ENCODE measurements at places on chromosomes 12 and 14.

DNA sequence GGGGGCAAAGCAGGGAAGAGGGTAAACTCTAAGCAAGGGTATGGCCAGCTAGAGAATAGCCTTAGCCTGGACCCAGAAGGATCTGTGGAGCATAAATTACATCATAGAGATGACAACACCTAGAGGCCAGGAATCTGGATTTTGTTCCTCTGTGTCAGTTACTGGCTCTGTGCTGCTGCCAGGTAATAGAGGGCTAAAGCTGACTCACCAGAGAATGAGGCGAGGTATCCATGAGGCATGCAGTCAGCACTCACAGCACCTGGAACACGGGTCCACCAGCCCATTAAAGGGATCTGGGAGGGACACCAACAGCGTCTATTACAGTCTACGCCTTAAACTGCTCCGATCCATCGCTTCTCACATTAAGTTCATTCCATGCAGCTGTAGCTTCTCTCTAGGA lies 74.9 kb upstream of the CMKLR1 start:
- no peak for DNase-seq

- DNase-seq, result no peak
These were observed 48.5 kb downstream of the ADGRD1 start for GRCh38 chr12:131002216-131002631.

DNA sequence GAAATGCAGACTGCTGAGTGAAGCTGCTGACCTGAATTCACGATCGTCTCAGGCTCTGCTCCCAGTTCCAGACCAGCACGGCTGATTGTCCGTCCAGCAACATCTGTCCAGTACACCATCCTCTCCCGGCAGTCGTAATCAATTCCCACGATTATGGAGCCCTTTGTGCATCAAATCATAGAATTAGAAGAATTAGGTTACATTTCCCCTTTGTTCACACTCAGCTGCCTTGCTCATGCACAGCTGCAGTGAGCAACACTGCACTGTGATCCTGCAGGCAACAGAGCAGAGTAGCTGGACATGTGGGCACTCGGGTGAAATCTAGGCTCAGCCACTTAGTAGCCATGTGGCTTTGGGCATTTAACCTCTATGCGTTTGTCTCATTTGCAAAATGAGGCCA lies 22.2 kb downstream of the RTRAF start:
- DNase-seq, result no peak

DNA sequence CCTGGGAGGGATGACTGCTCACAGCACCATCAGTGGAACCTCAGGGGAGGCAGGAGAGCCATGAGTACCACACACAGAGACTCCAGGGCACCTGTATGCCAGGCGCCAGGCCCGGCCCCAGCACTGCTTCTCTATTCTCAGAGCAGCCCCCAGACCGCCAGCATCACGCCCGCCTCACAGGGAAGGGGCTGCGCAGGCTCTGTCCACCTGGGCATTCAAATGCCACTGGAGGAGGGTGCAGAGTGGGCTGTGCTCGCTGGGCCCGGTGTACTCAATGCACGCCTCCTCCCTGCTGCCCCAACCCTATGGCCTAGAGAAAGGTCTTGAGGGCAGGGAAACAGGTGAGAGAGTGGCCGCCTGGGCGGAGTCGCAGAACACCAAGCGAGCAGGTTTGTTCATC lies 43.6 kb downstream of the CCDC85C start:
- no peak for DNase-seq

DNA sequence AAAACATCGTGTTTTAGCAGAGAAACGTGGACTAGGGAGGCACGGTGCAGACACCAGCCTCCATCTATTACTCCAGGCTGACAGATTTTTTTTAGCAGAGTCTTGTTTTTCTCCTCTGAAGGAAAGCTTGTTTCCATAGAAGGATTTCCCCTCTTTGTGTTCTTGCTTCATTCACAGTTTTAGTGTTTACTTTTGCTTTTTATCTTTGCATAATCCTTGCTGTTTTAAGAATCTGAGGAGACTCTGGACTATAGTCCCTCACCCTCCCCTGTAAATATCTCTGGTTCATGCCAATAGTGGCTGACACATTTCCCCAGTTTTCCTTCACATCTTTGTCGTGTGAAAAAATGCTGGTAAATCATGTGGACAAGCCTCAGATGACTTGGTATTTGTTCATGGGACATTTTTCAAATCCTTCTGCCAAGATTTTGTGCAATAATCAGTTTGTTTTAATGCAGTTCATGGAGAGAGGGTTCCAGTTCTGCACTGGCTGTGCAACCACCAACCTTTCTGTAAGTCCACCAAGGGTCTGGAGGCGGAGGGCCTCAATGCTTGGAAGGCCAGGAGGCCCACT lies 39.9 kb upstream of the TMCC3 start:
- no peak for DNase-seq

- DNase-seq, result no peak
These were observed 519.7 kb upstream of the TBX3 start for GRCh38 chr12:115203701-115204100.

DNA sequence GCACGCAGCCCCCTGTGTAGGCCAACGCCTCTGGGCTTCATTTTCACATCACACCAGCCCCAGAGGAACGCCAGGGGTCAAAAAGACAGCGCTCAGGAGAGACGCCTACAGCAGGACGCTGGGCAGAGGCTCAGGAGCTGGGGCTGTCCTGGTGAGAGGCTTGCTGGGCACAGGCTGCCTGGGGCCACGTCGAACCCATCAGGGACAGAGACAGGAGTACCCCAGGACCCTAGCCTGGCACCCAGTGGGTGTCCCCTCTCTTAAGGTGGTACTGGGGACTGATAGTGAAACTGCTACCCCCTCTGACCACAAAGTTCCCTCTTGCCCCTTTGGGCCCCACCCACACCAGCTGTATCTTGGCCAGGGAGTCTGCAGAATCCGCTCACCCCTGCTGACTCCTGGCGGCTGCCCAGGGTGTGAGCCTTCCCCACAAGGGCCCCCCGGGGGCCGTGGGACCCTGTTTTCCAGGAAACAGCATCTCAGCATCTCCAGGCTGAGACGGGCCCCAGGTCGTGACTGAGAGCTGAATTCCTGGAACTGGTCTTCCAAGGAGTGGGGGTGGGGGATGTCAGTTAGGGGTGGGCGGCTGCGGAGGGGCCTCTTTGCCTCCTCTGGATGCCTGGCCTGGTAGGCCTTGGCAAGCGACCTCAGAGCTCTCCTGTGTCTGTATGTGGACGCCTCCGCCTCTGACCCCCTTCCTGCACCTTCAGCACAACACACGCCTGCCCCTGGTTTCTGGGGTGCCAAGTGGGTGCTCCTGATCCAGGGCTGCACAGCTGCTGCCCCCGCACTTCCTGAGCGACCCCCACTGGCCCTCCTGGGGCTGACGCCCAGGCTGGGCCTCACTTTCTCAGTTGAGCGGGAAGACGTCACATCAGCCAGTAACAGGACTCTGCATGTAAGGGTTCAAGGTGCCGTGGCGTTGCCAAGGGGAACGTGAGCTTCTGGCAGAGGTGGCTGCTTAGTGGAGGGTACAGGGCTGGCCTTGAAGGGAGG lies 321.9 kb upstream of the RTL1 start:
- DNase-seq, result no peak

DNA sequence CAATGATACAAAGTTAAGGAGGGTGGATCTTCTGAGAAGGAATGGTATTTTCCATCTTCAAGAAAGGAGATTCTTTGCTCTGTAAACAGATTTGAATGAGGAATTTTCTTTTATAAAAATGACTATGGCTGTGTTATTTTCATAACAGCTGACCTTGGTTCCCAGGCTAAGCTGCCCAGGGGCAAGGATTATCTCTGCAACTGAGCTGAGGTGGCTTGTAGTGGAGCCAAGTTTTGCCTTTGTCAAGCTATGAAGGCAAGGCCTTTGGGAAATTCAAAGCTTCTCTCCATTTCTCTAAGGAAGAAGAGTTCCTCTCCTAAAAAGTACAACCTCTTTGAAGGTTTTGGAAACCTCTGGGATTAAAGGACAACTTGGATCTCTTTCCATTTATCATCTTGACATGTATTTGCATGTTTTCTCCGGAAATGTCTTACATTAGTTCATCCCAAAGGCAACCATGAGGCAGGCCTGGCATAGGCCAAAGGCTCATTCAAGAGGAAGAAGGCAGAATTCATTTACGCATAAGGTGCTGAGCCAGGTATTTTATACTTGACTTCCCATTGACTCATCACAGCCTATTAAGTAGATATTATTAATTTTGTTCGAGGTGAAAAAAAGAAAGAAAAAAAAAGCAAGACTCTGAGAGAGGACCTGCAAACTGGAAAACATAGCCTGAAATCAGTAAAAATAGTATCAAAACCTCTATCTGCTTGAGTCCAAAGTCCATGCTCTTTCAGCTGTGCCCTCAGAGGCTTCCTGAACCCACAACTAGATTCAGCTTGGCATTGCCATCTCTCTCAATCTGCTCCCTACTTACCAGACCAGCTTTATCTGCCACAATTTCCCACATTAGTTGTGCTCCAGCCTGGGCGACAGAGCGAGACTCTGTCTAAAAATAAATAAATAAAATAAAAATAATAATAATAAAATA lies 24.0 kb upstream of the CKAP4 start:
- no peak for DNase-seq

DNA sequence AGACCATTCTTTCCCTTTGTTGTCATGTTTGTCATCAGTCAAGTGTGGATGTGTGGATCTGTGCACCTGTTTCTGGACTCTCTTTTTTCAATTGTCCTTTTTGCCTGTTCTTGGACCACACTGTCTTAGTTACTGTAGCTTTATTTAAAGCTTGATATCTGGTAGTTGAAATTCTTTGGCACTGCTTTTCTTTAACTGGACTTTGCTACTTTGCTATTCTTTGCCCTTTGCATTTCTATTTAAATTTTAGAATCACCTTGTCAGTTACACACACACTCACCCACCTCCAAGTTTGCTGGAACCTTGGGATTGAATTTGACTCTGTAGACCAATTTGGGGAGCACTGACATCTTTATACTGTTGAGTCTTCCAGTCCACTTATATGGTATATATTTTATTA lies 61.5 kb downstream of the VRK1 start:
- no peak for DNase-seq

DNA sequence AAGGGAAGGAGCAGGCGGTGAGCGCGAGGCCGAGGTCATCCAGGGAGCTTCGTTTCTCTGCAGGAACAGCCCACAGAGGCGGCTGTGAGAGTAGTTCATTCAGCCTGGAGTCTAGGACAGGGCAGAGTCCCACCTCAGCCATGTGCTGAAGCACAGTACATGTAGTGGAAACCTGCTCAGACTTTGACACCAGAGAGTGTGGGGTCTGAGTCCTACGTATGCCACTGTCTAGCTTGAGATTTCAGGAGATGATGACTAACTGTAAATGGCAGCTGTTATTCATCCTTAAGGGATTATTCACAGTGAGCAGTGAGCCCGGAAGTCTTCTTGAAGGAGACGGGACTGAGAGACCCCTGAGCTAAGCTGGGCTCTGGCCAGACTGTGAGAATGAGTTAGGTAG lies 938 bp upstream of the SLC6A13 start:
- DNase-seq, result no peak

- DNase-seq, result no peak
These were observed 11.0 kb downstream of the DLGAP5 start for GRCh38 chr14:55180434-55180833.

DNA sequence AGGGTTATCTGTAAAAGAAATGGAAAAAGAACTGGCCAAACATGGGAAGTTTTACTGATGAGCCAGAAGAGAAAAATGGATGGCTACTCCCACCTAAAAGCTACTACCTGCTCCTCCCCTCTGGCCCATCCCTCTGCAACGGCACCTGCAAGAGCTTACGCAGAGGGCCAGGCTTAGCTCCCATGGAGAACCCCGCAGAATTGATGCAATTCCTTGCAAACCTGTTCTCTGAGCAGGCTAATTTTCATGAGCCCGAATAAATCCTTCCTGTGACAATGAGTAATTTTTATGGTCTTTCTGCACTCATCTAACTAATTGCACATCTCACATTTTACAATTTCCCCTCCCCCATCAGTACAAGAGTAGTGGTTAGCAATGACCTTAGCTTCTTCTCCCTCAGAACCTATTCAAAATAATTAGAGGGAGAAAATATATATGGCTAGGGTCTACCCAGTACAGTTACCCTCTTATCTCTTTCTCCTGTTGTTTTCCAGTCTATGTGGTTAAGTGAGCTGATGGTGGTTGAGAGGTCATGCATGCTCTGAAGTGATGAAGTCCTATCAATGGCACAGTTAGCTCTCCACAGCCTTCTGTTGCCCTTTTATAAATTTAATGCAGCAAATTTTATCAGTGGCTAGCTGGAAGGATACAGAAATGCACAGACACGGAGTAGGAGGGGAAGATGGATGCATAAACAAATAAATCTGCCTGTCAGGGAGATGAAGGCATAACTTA lies 67.7 kb upstream of the NTF3 start:
- DNase-seq, result no peak

GRCh38 chr14:95323917-95324316 lies 4.2 kb upstream of the CLMN start:
- no peak for DNase-seq

- DNase-seq, result no peak
These were observed 31.6 kb upstream of the FICD start for GRCh38 chr12:108483213-108484059.

DNA sequence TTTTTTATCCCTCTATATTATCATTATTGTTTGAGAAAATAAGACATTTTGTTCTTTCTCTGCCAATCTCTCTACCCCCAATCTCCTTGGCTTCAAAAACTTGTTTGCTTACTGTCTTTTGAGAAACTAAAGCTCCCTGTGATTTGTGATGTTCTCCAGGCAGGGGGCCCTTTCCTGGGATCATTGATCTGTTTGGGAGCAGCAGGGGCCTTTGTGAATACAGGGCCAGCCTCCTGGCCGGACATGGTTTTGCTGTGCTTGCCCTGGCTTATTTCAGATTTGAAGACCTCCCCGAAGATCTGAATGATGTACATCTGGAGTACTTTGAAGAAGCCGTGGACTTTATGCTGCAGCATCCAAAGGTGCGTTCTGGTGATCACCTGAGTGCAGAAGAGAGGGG lies 4.5 kb downstream of the ACOT6 start:
- no peak for DNase-seq

DNA sequence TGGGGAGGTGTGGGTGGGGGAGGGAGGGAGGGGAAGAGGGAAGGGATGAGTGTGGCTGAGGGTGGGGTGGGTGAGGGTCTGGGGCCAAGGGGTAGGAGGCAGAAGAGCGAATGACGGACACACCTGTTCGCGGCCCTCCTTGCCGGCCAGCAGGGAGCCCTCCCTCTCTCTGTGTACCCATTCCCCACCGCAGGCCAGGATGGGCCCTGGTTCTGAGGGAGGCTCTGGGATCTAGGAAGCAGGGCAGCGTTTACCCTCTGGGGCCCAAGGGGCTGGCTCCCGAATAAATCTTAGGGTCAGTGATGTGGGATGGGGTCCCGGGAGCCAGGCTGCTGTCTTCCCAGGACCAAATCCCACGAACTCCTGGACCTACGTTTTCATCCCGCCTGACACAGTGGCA lies 46.0 kb upstream of the ESRRB start:
- no peak for DNase-seq

- no peak for DNase-seq
These were observed at the start of gene PTPRO for GRCh38 chr12:15322164-15323061. TSS of gene PTPRO (plus strand) at chr12:15322508.

- DNase-seq, result no peak
These were observed 151.4 kb upstream of the DAAM1 start for GRCh38 chr14:59037086-59037485.

DNA sequence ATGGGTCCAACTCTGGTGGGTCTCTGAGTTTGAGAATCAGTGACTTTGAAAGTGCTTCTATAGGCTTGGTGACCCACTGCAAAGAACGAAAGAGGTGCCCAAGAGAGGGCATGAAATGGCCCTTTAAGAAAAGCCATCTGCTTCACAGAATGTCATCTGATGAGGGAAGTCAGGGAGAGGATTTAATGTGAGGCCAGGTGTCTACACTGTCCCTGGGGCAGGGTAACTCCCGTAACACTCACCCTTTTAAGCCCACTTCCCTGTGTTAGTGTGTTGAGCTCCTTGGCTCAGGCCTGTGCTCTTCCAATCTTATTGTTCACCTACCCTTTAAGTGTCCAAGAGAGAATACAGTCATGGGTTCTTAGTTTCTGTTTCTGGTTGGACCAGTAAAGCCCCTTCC lies 16.4 kb upstream of the SRSF5 start:
- DNase-seq, result no peak
